Aortic smooth muscle cell (primary cell): ENCODE measurements at places on chromosomes 7 and 10. TPM values are rescaled to one million over a fixed set of nuclear protein-coding genes. Genes with fewer than 3 reads are reported as not detected.

Gene PON1
- total RNA-seq: not detected in 2 replicates

Gene SPDYE2
- not detected in 2 replicates for total RNA-seq

Gene LIPK
- total RNA-seq: not detected in 2 replicates

Gene CYP2E1
- 0.40 and 0.56 TPM in 2 replicates for total RNA-seq
